Cardiac atrium fibroblast (primary cell): ENCODE measurements at places on chromosomes 12 and 14. TPM values are rescaled to one million over a fixed set of nuclear protein-coding genes. Genes with fewer than 3 reads are reported as not detected.

AQP2 gene
- total RNA-seq, result not detected in 2 replicates

FLVCR2 gene
- 3.8 and 5.0 TPM in 2 replicates for total RNA-seq

TMPRSS12 gene
- not detected in 2 replicates for total RNA-seq

RAP1B gene
- total RNA-seq, result 217 and 246 TPM in 2 replicates

LRRC10 gene
- not detected in 2 replicates for total RNA-seq

LMNTD1 gene
- total RNA-seq, result 1.8 TPM in 1 of 2 replicates, not detected in the other

PALS1 gene
- total RNA-seq, result 11.7 and 13.4 TPM in 2 replicates

SERPINA5 gene
- 1.1 and 1.5 TPM in 2 replicates for total RNA-seq

TTC9 gene
- 0.16 TPM in 1 of 2 replicates, not detected in the other for total RNA-seq

AVPR1A gene
- total RNA-seq, result not detected in 2 replicates
